GM19239 (cell line): ENCODE measurements at places on chromosomes 2 and 18.

DNA sequence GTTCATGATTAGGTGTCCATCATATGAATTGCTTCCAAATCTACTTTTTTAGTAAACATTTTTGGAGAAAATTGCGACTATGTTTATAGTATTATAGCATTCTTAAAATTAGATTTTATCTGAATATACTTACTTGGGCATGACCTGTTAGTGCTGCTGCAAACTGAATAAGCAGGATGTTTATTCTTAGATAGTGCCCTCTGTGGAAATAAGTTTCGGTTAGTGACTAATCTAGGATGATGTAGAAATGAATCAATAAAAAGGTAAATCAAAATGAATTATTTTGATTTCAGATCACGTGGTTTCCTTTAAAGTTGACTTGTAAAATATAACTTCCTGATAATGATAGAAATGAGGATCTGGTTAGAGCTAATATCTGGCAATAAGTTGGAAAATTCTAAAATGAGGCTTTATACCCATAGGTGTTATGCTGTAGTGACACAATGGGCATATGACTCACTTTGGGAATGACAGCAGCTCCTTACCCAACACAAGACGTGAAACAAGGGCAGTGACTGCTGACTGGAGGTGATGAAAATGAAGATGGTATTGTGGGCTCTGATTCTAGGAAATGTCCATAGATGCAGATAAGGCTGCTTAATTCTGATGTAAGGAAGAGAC lies 165.8 kb upstream of the TCF4 start:
- DNase-seq: no peak

DNA sequence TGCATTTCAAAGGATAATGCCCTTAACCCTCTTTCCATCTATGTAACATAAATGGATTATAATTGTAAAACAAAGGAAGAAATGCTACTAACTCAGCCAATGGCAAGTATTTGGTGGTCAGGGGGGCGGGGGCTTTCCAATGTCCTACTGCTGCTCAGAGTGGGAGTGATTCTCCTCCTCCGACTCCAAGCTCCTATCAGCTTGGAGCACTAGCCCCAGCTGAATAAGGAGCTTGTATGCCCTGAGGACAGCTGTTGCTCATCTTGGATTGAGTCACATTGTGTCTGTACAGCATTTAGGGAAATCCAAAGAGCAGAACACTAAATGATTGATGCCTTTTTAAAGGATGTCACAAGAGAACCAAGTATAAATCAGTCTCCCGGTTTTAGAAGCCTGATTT lies 105.6 kb upstream of the ZNF521 start:
- DNase-seq: no peak

- no peak for DNase-seq
Observed at GRCh38 chr2:170307052-170307451, 129.1 kb downstream of the MYO3B start.

DNA sequence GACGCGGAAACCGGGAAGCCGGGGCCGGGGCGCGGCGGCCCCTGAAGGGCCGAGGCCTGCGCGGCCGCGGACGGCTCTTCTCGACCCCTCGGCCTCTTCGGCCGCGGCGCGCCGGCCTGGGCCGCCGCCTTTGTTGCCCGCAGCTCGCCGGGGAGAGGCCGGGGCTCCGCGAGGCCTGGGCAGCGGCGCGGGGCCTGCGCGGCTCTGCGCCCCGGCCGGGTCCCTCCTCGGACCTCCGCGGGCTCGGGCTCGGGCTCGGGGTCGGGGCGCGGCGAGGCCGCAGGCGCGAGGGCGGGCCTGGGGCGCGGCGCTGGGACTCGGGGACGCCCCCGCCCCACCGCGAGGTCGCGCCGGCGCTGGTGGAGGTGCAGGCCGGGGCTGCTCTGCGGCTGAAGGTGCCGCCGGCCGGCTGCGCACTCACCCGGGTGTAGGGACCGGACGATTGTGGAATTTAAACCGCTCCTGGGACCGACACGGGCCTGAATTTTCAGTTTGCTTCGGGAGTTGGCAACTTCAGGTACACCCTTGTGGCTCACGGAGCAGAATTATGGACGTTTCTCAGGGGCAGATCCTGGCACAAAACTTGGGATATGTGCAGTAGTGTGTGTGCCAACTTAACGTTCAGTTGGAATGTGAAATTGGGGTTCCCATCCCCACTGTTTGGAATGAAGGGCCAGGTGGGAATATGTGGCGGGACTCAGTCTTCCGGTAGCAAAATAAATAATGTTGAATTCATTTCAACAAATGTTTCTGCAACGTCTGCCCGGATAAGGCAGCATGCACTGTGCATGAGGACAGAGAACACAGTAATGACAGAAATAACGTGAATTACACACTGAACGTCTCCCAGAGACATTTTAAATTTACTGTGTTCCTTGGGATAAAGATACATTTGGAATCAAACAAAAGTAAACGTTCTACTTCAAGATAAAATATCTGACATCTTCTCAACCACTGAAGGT lies 787 bp downstream of the SOCS6 start:
- peak; percentile 63 for DNase-seq

GRCh38 chr2:44598330-44599119 lies 236.8 kb downstream of the CAMKMT start:
- no peak for DNase-seq

DNA sequence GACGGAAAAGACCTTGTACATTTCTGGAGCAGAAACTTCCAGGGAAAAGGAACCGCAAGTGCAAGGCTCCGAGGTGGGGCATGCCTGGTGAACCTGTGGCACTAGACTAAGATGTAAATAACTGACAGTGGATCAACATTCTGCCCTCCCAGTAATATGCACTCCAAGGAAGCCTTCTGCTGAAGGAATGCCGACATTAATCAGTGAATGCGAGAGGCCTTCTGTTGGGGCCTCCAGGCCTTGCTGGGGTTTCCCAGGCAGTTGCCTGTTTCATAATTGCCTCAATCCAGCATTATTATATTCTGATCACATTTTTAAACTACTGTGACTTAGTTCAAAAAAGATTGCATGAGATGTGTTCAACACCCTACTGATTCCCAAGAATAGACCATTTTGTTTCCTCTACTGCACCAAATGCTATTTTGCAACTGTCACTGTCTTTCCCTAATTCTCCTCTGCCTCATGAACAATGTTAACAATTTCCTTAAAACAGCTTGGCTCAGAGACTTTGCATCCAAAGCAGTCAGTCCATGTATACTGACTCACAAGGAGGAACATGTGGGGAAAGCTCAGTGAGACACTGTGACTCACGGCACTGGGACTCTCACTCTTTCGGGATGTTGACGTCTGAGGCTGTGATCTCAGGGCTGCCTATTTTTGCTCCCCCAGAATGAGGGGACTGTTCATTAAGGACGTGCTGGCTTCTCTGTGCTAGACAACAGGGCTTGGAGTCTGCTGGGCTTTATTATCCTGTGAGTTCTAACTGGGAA lies 10.5 kb upstream of the DSG2 start:
- DNase-seq: no peak

DNA sequence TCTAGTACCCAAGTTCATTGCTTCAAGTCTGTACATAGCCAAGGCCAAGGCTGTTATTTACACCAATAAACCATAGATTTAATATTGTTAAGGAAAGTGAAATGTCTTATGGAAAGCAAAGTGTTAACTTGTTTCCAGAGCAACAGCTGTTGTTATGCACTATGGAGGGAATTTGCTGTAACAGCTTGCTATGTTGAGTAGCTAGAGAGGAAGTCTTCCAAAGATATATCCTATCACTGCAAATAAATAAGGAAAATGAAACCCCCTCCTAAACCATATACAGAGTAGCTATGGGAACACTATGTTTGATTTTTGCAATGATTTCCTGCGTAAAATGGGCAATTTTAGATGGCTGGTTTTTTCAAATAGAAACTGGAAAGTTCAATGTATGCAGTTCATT lies 21.1 kb downstream of the TMEM182 start:
- DNase-seq: no peak

- DNase-seq: no peak
Observed at GRCh38 chr18:12155996-12156395, 62.4 kb downstream of the ANKRD62 start.

GRCh38 chr18:76803814-76804213 lies 18.5 kb upstream of the ZNF236 start:
- peak; percentile 64 for DNase-seq

GRCh38 chr18:53948991-53949390 lies 275.5 kb downstream of the MBD2 start:
- DNase-seq: no peak

- no peak for DNase-seq
Observed at GRCh38 chr2:138744713-138745112, 35.5 kb downstream of the NXPH2 start.

DNA sequence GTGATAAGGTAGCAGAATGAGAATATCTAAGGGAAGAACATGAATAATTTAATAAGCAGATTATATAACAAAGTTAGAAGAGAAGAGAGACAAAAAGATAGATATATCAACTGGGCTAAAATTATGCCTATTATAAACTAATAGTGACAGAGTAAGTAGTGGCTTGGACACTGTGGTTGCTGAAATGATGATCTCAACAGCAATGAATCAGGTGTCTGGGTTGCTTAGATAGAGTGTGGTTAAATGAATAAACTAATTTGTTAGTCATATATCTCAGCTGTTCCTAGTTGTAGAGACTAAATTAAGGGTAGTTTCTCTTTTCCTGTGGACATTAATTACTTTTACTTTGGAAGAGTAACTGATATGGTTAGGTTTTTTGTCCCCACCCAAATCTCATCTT lies 1485.4 kb upstream of the CELF4 start:
- no peak for DNase-seq

GRCh38 chr2:55438391-55439100 lies 18.9 kb upstream of the CCDC88A start:
- no peak for DNase-seq

DNA sequence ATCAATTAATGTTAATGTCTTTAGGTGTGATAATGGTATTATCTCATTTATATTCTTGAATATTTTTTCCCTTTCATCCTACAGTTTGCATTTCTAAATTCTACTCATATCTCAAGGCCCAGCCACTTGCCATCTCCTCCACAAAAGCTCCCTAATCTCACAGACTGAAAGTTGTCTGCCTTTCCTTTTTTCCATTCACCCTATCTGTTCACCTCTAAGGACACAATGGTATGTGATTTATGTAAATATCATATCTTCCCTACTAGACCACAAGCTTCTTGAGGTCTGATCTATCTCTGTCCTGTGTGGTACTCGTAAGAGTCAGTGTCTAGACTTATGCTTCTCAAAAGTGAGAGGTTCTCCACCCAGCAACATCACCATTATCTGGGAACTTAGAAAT lies 3.9 kb upstream of the SPC25 start:
- DNase-seq: no peak

DNA sequence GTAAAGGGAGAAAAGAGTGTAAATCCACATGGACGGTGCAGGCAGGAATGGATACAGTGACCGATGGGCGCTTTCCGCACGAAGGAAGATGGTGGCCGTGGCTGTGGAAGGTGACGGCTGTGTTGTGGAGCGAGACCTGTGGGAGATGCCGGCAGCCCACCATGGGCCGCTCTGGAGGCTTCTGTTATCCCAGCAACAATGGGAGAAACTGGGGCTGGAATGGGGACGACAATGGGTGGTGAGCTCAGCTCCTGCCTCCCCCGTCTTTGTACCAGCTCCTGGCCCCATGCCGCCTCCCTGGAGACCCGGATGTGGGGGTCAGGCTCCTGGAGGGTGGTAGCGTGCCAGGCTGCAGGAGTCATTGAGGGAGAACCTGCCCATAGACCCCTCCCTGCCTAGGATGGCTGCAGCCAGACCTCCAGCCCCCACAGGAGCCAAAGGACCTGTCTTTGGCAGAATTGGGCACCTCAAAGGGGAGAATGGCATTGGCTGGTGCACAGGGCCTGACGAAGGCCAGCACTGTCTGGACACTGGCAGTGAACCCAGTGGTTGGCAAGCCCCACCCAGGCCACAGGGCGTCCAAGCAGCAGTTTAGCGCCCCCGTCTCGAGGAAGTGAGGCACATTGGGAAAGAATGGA lies 72.6 kb downstream of the SLC66A2 start:
- DNase-seq: no peak

GRCh38 chr2:120452945-120453634 lies 107.2 kb downstream of the INHBB start:
- DNase-seq: no peak

DNA sequence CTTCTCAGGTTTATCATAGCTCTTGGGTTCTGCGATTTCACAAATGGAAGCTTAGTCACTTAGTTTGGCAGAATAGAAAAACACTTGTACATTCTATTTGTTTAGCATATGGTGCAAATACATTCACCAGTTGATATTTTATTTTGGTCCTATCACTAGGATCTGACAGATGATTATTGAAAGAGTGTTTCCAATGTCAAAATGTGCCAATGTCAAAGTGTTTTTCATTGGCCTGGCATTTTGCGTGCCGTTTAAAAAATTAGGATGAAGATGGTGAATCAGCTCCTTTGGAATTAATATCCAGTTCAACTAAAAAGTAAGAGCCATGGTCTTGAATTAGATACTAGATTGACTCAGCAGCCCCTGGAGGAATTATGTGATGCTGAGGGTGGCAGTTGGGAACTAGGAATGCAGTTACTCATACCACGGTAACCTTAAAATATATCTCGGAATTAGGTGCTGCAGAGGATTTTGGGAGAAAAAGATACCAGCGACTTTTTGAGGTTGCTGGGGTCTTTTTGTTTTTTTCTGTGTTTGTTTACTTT lies 87.0 kb downstream of the SPHKAP start:
- DNase-seq: no peak

GRCh38 chr2:221845021-221845365 lies 272.9 kb upstream of the EPHA4 start:
- no peak for DNase-seq

GRCh38 chr2:105388971-105389381 lies 9.9 kb downstream of the FHL2 start:
- no peak for DNase-seq

- no peak for DNase-seq
Observed at GRCh38 chr18:6363216-6363615, 51.5 kb downstream of the L3MBTL4 start.

DNA sequence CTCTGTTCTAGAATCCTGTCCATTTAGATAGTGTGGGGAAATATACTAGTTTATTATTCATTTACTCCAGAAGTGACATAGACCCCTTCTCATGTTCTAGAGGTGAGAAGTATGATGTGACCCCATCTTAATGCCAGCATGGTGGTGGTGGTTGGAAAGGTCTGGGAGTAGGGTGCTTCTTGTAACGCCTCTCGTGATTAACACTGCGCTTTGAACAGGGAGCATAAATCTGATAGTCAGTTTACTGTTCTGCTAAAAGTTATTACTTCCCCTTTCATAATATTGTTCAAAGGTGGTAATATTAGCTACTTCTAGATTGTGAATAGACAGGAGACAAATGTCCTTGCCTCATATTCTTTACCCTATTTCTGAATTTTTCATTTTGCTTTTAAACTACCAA lies 35.6 kb downstream of the EHBP1 start:
- no peak for DNase-seq
